ENCODE measurements at places on chromosomes 2 and 18. TPM values are rescaled to one million over a fixed set of nuclear protein-coding genes. Genes with fewer than 3 reads are reported as not detected.

PDE1A gene
- 0.90 TPM for total RNA-seq

IL1A gene
- 1.1 TPM for total RNA-seq

OR6B2 gene
- total RNA-seq = not detected

PFN4 gene
- total RNA-seq = 0.28 TPM

ABCG5 gene
- total RNA-seq = not detected

BCL11A gene
- total RNA-seq = 1.7 TPM

CFC1 gene
- total RNA-seq = not detected

MARCHF4 gene
- total RNA-seq = 3.1 TPM

DSC2 gene
- total RNA-seq = not detected

ZFP36L2 gene
- total RNA-seq = 1.8 TPM

LONRF2 gene
- 0.54 TPM for total RNA-seq

XIRP2 gene
- total RNA-seq = 0.28 TPM

SP9 gene
- not detected for total RNA-seq

GKN1 gene
- total RNA-seq = not detected

APOB gene
- under 0.01 TPM for total RNA-seq

DOCK10 gene
- total RNA-seq = 63.6 TPM

VWC2L gene
- total RNA-seq = not detected

REG3A gene
- not detected for total RNA-seq

SH2D6 gene
- 0.36 TPM for total RNA-seq

SLC5A7 gene
- total RNA-seq = not detected

MYO1B gene
- 116 TPM for total RNA-seq

PCARE gene
- total RNA-seq = not detected

MOGAT1 gene
- total RNA-seq = not detected

LIPG gene
- total RNA-seq = under 0.01 TPM

NEURL3 gene
- total RNA-seq = not detected
